Lung microvascular endothelial cell (primary cell): ENCODE measurements at places on chromosomes 5 and 9. TPM values are rescaled to one million over a fixed set of nuclear protein-coding genes. Genes with fewer than 3 reads are reported as not detected.

DNA sequence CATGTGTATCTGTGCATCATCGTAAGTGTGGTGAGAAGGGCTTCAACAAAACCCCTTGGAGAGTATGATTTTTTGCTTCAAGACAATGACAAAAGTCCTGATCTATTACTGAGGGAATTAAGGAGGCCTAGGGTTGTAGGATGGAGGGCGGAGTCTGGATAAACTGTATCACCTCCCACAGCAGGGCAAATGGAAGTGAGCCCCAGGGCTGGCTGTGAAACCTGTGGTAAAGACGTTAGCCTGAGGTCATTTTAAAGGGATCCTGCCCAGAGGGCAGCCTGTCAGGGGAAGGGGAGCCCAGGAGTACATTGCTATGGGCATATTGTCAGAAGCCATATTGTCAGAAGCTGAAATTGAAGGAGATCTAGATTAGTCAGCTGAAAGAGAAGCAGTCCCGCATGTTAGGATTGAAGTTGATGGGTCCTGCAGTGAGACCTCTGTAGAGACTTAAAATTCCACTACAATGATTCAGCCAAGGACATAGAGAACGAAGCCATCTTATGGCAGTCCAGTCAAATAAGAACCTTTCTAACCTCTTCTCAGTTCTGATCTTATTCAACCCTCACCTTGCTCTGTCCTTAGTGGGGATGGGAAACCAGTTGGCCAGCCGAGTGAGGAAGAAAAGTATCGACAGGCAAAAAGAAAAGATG is 26.9 kb downstream of the ADGRV1 start:
- no peak for DNase-seq

- DNase-seq, result no peak
These were observed 461.1 kb upstream of the DAP start for GRCh38 chr5:11222169-11222568.

DNA sequence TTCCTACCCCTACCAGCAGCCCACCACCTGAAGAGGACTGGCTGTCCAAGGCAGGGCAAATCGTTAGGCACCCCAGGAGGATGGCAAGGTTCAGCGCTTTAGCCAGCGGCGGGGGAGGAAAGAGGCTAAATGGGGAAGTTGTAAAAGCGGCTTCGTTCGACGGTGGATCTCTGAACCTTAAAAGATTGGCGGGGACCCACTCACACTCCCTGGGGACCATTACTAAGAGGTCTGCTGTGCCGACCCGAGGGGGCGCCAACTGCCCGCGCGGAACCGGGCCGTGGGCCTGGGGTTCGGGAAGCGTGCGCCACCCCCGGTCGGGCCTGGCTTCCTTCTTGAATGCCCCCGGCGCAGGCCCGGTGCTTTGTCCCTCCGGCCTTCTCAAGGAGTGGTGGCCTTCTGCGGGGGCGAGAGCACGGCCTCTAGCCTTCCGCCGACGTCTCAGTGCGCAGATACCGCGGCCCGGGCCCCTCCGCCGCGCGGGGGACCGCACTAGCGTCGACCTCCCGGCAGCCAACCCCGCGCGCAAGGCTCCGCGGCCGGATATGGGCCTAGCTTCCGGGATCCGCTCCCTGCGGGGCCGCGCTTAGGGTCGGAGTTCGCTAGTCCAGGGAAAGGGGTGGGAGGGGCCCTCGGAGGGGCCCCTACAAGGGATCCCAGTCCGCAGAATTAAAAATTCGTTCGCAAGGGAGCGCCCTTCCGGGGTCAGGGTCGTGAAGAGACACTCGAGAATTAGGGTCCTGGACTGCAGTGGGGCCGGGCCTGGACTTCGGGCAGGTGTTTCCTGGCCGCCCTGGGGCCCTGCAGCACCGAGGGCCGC is 10.5 kb downstream of the NR2F1-AS1 start:
- DNase-seq, result no peak

PKN3 gene
- 8.1 and 8.9 TPM in 2 replicates for total RNA-seq
